ENCODE measurements at places on chromosomes 5 and 9.

DNA sequence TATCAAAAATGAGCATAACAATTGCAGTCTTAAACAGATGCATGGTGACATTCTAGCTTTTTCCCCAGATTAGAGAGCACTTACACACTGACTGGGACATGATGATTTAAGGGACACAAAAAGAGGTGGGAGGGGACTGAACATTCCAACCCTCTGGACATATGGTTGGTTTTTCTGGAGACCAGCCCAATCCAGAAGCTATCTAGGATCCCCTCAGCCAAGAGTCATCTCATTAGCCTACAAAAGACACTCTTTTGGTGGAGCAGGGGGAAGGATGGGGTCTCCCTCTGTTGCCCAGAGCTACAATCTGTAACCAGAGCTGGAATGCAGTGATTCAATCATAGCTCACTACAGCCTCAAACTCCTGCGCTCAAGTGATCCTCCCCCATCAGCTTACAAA, 97.3 kb upstream of the IQGAP2 start:
- DNase-seq, result no peak

- no peak for DNase-seq
Observed at GRCh38 chr5:164255598-164256213, 750.3 kb downstream of the MAT2B start.

DNA sequence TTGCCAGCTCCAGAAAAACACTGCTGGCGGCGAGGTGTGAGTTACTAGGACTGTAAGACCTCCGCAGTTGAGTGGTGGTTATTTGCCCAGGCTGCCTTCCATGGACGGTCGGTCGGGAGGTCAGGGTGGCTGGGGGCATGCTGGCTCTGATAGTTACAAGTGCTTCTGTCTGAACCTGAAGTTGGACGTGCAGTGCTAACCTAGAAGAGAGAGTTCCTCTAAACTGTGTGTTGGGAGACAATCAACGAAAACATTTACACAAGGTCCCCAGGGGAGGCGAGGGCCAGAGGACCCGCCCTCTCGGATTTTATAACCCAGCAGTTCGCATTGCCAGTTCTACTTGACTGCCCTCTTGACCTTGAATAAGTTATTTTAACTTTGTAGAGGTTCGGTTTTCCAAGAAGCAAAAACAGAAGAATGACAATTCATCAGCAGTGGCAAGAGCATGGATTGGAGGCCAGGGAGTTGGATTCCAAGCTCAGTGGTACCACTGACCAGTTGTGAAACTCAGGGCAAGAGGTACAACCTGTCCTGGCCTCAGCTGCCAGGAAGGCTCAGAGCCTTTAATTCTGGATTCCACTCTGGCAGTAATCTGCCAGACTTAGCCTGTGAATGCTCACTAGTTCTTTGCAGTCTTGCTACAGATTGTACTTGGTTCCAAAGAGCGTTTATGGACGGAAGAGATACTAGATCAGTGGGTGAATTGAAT, 28.7 kb upstream of the PDE8B start:
- DNase-seq, result no peak

- DNase-seq, result peak; percentile 79
Observed at GRCh38 chr5:116076496-116076895, 8.3 kb upstream of the COMMD10 start.

GRCh38 chr5:97842687-97843086, 659.6 kb upstream of the RIOK2 start:
- DNase-seq, result no peak

- DNase-seq, result no peak
Observed at GRCh38 chr5:163877865-163878264, 372.4 kb downstream of the MAT2B start.

DNA sequence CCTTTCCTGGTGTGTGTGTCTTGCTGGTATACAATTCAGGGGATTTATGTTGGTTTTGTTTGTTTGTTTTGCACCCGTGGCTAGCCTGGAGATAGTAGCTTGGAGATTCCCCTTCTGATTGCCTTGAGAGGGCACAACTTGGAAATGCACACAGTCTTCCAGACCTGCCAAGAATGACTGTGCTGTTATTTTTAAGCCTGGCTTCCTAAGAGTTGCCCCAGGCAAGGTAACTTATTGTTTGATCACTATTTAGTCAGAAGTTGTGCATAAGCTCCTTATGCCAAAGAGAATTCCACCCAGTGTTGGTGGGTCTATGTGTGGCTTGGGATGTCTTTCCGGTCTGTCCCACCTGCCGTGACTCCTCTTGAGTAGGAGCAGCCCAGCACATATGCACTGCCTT, 421.9 kb upstream of the KCNN2 start:
- DNase-seq, result no peak

DNA sequence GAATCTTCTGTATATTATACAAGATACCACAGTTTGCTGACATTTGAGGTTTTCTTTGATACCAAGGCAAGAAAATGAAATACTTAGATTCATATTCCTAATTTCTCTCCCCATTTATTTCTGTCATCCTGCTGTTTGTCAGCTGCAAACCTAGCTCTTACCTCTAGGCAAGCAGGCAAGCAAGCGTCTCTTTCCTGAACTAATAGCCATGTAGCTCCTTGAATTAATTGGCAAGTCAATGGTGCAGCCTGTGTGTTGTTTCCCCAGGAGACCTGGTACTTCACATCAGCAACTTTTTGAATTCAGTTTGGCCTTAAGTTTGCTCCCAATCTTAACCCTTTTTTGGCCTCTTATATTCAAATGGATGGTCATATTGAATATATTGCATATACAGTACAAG, 573.6 kb upstream of the ARRDC3 start:
- no peak for DNase-seq

GRCh38 chr5:37786862-37787519, 52.9 kb downstream of the GDNF start:
- DNase-seq, result no peak

- DNase-seq, result no peak
Observed at GRCh38 chr9:15543047-15543813, 9.6 kb upstream of the CCDC171 start.

GRCh38 chr5:74028406-74028805, 402.4 kb downstream of the ARHGEF28 start:
- no peak for DNase-seq

DNA sequence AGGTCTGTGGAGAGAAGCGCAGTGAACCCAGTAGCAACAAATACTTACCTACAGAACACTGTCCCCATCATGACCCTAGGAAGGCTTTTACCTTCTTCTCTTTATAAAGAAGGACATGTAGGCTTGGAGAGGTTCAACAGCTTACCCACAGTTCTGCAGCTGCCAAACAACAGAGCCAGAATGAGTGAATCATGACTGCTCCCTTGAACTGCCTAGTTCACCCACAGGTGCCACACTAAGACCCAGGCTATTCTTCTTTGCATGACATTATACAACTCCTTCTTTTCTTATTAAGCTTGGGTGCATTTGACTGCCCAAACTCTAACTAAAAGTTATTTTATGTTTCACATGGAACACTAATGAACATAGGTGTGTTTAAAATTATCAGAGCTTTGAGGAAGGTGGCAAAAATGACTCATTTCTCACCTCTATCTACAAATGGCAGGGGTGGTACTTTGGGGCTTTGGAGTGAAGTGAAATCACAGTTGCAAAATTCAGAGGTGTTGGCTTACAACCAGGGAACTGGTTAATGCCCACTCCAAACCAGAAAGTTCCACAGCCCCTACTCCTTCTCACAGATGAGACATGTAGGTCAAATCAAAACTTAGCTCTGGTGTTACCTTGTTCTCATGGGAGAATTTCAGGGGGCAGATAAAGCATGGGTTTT, 201.6 kb downstream of the SEMA6A start:
- peak; percentile 53 for DNase-seq

DNA sequence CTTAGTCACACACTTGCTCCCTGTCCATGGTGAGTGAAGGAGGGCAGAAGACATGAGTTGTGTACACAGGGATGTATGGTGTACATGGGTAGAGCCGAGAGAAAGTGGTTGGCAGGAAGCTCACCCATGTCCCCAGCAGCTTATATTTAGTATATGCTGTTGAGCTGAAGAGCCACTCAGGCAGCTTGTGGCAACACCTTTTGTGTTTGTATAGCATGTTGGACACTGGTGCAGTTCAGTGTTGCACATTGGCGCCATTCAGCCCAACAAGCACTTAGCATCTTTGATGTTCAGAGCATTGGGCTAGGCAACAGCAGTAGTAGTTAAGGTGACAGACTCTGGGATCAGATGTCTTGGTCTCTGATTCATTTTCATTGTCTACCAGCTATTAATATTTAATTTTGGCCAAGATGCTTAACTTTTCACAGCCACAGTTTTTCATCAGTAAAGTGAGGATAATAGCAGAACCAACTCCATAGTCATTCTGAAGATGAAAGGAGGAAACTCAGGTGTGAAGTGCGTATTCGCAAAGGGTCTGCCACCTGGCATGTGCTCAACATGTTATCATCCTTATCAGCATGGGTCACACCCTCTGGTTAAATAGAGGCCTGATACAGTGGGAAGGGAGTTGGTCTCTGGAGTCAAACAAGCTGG, 184.8 kb downstream of the NR3C1 start:
- DNase-seq, result no peak

DNA sequence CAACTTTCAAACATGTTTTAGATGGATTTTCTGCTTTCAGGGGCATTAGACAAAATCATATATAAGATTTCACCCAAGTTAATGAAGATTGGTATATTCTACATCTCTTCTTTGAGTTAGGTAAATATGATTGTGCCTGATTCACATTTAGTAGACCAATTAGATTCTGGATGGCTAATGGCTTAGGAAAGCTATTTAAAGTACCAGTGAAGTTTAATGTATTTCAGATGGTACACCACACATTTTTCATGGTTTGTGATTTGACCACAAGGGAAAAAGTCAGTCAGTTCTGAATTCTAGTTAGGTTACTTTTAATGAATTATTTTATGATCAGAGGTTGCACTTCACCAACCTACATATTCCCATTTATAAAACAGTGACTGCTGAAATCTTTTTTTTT, 409.7 kb downstream of the ADGRV1 start:
- no peak for DNase-seq

DNA sequence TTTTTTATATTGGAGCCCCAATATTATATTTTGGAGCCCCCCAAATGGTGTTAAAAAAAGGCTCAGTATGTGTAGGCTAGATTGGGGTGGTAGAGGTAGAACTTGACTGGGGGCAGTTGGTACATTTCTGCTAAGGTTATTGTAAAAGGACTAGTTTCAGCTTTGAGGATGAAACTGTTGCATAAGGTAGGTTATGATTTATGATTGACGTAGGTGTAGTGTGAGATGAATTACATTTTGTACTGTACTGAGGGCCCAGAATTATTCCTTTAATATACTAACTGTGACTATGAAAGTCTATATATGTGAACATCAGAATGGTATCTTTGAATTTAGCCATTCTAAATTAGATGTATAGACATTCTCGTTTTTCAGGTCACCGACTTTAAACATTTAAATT, 3.6 kb downstream of the RIC1 start:
- no peak for DNase-seq

DNA sequence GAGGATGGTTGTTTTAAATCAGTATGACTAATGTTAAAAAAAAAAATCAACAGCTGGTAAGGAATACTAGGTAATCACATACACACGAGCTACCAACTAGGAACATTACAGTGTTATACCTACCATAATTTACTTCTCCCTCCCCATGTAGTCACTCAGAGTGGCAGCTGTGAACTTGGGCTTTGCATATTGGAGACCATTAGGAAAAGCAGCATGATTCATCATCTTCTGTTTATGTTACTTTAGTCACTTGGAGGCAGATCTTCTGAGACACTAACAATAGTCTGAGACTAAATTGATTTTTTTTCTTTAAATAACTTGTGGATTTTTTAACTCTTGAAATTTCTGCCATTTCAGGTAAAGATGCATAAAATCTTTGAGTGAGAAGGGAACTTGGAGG, 141.5 kb upstream of the NR4A3 start:
- no peak for DNase-seq

- no peak for DNase-seq
Observed at GRCh38 chr9:22157276-22157675, 148.2 kb upstream of the CDKN2B start.

DNA sequence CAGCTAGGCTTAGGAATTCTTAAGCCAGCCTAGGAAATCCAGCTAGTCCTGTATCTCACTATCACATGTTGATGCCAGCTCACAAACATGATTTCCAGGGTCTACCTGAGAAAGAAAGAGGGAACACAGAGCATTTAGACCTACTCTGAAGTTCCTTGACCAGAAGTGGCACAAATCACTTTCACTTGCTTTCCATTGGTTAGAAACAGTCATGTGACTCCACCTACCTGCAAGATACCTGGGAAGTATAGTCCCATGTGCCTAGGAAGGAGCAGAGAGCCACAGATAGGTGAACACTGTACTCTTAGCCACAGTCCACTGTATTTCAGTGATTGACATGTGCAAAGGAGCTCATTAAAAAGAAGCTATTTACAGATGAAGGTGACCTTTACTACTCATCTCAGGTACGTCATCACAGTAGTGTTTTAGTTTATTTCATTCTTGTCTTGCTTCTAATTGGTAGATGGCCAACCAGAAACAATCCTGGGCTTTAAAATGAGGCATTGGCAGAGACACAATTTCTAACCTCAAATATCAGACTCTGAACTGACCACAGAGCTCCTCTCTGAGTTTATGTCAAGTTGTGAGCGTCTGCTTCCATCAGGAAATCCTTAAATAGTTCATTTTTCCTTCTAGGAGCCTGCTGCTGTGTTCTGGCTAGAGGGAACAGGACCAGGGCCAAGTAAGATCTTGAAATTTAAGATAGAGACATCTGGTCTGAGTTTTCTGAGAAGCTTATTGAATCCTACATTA, 340.7 kb downstream of the TLE4 start:
- no peak for DNase-seq

- DNase-seq, result peak; percentile 64
Observed at GRCh38 chr9:89690334-89690912, 85.6 kb downstream of the GADD45G start.

GRCh38 chr5:173201636-173202265, 33.3 kb downstream of the NKX2-5 start:
- DNase-seq, result no peak

DNA sequence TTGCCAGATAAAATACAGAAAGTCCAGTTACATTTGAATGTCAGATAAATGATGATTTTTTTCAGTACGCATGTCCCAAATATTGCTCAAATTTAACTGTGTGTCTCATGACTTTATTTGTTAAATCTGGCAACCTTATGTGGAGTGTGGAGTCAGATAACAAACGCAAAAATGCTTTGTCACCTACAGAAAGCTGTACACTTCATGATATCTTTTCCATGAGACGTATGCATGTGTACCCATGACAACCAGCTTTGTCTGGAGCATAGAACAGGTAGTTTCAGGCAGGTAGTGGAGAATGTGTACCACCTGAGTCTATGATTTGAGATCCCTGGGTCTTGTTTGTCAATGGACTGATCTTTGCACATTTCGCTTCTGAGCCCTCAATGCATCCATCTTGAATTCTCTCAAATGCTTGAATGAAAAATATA, 105.5 kb upstream of the CPEB4 start:
- DNase-seq, result no peak
